ENCODE measurements at places on chromosomes 3 and 15.

DNA sequence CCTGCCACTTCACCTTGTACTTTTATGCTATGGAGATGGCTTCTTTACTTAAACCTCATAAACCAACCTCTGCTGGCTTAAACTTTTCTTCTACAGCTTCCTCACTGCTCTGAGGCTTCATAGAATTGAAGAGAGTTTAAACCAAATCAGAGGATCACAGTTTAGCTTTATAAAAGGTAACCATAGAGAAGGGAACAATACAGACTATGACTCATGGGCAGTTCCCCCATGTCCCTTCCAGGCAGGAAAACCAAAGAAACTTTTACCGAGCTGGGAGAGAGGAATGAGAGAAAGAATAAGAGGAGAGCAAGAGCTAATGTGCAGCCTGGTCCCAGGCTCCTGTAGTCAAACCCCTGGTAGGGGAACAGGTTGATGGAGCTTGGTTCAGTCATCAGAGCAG, 53.9 kb upstream of the NEDD4 start:
- DNase-seq = no peak

DNA sequence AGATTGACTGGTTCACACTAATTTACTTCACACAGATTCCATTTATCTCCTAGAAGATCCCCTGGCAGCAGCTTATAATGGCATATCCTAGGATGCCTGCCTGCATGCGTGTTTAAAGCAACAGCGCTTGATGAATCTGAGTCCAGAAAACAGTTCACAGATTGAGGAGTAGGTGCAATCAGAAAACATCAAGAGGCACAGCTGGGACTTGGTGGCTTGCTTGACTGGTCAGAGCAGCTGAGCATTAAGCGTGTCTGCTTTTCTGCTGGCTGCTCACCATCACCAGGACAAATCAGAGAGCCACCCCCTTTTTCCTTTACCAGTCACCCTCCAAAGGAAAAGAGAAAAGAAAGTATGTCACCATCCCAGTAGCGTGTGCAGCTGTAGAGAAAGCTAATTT, 223.6 kb downstream of the WDR72 start:
- no peak for DNase-seq

- no peak for DNase-seq
These were observed 517.0 kb upstream of the PPP2R3A start for GRCh38 chr3:135448520-135448919.

- DNase-seq = no peak
These were observed 109.4 kb downstream of the FILIP1L start for GRCh38 chr3:100004931-100005330.
